DMS79 treated with DMSO at 0.1 percent for 48 hours (cell line): ENCODE measurements at places on chromosomes 11 and 22.

GRCh38 chr11:19025481-19026406, 34.8 kb downstream of the MRGPRX2 start:
- no peak for DNase-seq

DNA sequence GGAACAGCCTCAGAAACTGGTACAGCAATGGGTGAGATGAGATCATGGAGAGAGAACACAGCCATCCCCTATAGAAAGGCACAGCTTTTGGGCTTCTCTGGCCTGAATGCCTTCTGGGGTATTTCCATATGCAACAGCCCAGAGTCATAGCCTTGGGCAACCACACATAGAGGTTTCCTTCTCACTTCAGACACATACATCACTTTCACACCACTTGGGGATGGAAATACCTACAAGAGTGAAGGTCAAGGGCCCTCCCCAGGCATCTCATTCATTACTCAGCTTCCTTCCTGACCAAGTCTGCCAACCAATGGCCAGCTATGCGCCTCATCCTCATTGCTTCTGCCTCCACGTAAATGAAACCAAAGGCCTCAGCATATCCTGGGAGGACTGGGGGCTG, 17.7 kb upstream of the OLFML1 start:
- DNase-seq = no peak

DNA sequence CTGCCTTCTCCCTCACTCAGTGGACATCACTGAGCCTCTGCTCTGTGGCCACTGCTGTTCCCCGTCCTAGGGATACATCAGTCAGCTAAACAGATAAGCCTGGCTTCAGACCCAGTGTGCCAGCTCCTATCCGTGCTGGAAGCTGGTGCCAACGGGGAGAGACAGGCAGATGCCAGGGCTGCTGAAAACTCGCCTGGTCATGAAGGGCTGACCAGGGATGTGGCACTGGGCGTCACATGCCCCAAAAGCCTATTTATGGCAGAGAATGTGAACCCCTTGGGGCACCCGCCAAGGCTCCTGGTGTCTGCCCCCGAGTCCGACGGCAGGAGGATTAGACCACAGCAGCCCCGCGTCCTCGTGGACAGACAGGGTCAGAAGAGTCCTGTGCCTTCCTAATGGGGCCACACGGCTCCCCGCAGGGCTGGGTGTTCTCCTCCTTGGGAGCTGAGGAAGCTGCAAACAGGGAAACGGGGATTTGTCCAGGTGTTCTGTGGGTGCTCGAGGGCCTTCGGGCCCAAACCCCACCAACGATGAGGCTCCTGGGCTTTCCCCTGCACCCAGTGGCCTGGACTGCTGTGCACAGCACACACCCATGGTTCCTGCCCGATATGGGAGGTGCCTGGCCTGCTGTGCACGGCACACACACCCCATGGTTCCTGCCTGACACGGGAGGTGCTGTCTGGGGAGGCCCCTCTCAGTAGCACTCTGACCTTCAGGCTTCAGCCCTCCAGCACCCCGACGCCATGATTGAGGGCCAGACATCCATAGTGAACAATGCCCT, 19.9 kb downstream of the ANO1 start:
- no peak for DNase-seq

DNA sequence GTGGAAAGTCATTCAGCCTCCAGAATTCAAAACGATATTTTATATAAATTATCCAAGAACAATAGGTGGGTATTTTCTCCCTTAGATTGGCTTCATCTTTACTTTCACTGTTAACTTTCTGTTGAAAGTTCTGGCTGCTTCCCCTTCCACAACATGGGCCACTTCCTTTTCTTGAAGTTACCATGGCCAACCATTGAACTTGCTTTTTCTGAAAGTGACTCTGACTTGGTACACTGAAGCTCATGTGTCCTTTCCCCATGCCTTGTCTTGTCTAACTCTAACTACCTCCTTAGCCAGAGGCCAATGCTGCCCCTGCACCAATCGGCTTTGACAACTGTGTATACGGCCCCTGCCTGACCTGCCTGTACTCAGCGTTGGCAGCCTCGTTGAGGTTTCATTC, 225.2 kb downstream of the FAT3 start:
- no peak for DNase-seq

- DNase-seq = no peak
Observed at GRCh38 chr22:20604776-20605221, 97.4 kb downstream of the MED15 start.

DNA sequence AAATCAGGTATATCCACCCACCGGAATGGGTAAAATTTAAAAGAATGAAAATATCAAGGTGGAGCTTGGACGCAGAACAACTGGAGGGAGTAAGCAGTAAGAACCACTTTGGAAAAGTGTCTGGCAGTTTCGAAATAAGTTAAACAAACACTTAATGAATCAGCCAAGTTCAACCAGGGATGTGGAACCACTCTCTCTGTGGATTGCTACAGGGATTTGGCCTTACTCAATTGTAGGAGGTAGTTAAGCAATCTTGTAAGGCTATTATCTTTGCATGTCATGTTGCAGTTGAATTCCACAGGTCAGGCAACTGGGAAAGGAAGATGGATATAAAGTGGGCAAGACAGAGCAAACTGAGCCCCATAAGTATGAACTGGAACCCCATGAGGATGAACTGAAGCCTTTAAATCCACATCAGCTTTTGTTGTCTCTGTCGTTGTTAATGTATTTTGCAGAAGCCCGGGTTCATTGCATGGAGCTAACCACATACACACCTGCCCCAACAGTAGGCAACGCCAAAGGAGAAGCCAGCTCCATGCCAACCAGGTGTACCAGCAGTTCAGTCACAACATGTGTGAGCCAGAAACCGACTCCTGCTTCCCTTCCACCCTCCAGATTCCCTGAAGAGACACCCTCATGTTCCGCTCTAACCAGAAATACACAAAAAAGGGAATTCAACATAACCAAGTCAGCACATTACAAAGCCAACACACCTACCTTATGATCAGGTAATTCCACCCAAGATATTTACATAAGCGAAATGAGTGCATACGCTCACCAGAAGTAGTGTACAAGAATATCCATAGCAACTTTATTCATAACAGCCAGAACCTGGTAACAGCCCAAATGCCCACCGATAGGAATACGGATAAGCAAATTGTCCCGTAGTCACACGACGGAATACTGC, 8.0 kb upstream of the SLC43A3 start:
- peak; percentile 94 for DNase-seq
